ENCODE measurements at places on chromosomes 1 and 21. TPM values are rescaled to one million over a fixed set of nuclear protein-coding genes. Genes with fewer than 3 reads are reported as not detected.

- DNase-seq = no peak
Observed at GRCh38 chr21:22288885-22289499, 1290.8 kb downstream of the NCAM2 start.

DNA sequence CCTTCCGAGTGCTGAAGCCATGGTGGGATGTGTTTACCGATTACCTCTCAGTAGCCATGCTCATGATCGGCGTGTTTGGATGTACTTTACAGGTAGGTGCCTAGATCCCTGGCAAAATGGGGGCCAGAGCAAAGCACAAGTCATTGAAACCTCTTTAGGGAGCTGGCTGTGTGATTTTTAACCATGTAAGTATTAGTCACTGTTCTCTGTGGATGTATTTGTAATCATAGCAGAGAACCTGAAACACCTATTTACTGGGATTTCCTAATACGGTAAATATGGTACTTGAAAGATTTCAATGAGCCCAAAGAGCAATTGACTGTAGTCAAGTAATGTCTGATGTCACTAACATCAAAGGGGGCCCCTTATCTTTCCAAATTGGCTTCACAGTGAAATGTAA lies 53.6 kb downstream of the LRRC8C start:
- DNase-seq = no peak

DNA sequence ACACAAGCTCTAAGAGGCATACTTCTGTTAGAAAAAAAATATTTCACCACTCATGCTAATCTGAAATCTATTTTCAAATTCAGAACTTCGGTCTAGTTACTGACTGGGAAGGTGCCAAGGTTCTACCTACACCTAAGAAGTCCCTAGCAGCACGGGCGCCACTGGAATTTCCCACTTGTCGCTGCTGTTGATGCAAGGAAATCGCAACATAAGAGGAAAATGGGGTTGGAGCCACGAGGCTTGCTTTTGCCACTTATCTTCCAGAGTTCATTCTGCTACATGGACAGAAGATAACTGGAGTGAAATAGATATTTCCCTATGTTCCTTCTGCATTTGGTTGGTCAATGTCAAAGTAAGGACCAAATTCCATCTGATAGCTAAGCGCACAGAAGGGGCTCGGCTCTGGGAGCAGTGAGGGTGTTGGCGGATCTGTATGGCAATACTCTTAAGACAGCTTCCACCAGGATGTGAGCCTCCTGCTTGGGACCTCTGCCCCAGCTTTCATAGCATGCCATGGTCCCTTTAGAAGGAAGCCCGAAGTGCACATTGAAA lies 47.2 kb downstream of the RCAN1 start:
- no peak for DNase-seq

DNA sequence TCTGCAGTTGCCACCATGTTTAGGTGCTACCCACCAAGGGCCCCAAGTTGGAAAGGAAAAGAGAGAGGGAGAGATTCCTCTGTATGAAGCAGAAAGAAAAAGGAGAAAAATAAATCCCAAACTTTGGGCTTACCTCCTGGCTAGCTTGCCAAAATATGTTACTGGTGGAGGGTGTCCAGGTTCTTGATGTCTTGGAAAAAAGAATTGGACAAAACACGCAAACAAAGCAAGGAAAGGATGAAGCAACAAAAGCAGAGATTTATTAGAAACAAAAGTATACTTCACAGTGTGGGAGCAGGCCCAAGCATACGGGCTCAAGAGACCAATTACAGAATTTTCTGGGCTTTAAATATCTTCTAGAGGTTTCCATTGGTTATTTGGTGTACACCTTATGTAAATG lies 204.5 kb upstream of the LRRC7 start:
- DNase-seq = no peak

DNA sequence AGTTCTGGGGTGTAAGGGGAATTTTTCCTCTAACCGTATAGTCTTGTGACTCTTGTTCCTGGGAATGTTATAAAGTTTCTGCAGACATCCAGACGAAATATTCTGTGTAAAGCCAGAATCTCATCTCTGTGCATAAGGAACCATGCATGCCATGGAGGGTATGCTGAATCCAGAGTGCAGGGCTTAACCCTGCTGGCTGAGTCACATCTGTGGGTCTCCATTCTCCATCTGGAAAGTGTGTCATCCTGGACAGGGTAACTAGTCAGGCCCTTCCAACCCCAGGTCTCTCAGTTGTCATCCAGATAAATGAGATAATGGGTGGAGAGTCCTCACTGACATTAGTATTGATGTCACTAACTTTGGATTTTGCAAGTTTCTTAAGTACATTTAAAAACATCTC lies 48.8 kb downstream of the ATP5PO start:
- no peak for DNase-seq

DNA sequence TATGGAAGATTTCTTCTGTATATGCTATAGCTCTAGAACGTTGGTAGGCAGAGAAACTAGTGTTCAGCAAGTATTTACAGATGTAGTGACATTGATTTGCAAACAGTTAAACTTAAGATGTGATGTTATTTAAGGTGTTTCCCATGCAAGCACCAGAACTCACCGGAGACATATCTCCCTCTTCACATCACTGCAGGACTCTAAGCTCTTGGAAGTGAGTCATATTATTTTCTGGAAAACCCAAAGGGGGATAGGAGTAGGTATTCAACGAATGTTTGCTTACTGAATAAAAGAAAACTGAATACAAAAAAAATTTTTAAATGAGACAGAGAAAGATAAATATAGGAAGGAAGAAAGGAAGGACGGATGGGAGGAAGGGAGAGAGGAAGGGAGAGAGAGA lies 25.0 kb downstream of the RGS4 start:
- DNase-seq = no peak

DNA sequence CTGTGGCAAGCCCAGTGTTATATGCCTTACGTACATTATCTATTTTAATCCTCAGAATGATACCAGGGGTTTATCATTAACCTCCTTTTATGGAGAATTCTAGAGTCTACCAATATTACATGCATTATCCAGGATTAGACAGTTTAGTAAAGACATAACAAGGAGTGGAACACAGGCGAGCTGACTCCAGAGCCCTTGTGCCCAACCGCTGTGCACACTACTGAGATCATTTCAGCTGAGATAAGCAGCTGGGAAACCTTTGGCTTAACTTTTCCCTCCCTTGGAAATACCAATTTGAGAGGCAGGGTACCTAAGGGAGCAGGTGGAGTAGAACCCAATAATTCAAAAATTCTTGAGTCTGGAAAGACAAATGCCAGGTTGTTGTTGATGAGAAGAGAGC lies 59.8 kb upstream of the ATP1B1 start:
- no peak for DNase-seq

- no peak for DNase-seq
Observed at GRCh38 chr1:205917466-205918238, 25.6 kb downstream of the SLC26A9 start.

GRCh38 chr21:25373126-25374082 lies 233.9 kb downstream of the MRPL39 start:
- no peak for DNase-seq

- DNase-seq = no peak
Observed at GRCh38 chr1:197600751-197601150, 174.5 kb downstream of the DENND1B start.

DNA sequence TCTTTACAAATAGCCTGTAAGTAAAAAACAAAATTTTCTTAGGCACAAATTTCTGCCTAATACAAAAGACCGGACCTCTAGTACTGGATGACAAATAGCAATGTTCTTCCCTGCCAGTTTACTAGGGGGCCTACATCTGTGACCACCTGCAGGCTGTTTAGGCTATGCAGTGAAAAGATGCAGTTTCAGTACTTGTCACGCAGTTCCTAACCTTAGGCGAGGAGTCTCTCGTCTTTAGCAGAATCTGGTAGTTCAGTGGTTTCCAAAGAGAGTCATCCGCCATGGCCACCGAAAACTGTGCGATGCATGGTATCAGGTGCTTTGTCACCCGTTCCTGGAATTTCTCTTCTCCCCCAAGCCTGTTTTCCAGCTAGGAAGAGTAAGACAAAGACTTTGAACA lies 29.6 kb downstream of the LGALS8 start:
- no peak for DNase-seq

GRCh38 chr1:234955107-234955731 lies 173.4 kb downstream of the TOMM20 start:
- peak; percentile 44 for DNase-seq

DNA sequence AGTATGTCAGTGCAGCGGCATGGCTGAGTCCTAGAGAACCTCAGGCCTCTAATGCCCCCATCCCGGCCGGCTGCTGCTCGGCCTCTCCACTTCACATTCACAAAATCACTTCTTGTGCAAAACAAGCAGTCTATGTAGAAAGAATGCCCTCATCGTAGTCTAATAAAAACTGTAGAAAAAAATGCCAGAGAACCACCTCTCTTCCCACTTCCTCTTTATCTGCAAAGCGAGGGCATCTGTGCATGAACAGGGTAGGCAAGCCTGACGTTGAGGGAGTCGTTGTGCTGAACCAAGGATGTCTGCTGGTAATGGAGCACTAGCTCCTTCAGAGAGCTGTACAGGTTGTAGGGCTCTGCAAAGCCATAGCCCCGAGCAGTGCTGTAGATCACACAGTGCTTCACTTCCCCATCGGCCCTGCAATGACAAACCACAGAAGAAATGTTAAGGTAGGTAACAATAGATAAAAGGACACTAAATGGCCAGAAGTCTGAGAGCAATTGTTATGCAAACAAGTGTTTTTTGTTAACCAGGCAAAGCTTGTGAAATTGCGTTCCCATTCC lies 88.9 kb downstream of the PIK3R3 start:
- peak; percentile 98 for DNase-seq

GRCh38 chr1:223486366-223486765 lies 93.2 kb downstream of the CCDC185 start:
- no peak for DNase-seq

DNA sequence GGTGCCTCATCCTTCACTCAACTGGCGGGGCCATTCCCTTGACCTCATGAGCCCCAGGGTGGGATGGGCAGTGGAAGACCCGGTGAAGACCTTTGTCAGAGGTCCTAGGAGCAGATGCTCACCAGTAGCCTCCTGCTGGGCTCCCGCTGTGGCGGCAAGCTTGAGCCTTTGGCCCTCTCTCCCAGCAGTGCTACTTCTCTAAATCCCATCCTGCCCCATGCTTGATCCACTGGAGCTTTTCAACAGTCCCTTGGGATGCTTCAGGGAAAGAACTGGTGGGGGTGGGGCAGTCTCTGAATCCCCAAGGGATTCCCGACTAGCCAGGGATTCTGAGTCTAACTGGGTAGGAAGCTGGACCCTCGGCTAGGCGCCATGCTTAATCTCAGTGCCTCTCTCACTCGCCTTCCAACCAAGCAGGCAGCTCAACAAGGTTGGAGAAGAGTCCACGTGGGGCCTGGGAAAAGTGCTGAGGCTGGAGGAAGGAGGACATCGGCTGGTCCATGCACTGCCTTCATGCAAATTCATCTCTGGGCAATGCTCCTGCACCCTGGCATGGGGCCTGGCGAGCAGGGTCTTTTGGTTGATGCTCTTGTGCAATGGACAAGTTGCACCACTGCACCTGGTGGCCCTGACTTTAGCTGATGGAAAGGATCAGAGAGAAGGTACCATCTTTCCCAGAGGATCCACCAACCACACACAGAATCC lies 190.3 kb downstream of the GRIK3 start:
- no peak for DNase-seq

- no peak for DNase-seq
Observed at GRCh38 chr1:118659646-118660045, 328.5 kb downstream of the TBX15 start.

DNA sequence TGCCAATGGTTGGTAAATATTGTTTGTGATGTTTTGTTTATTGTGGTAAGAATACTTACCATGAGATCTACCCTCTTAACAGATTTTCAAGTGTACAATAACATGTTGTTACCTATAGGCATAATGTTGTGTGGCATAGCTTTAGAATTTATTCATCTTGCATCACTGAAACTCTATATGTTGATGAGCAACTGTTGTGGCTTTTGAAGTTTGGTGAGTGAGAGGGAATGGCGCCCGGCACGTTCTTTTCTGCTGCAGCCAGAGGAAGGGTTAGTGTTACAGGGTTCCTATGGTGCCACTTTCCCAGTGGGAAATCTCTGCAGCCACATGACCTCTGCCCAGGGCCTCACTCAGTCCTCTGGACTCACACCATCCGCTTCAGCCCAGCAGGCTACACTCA lies 342.5 kb upstream of the ADGRL2 start:
- no peak for DNase-seq

- no peak for DNase-seq
Observed at GRCh38 chr1:38296047-38296446, 249.5 kb upstream of the POU3F1 start.

DNA sequence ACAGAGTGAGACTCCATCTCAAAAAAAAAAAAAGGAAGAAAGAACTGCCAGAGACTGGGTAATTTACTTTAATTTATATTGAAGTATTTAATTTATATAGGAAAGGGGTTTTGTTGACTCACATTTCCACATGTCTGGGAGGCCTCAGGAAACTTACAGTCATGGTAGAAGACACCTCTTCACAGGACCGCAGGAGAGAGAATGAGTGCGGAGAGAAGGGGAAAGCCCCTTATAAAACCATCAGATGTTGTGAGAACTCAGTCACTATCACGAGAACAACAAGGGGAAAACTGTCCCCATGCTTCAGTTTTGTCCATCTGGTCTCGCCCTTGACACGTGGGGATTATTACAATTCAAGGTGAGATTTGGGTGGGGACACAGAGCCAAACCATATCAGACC lies 25.8 kb upstream of the PPP1R8 start:
- DNase-seq = no peak

DNA sequence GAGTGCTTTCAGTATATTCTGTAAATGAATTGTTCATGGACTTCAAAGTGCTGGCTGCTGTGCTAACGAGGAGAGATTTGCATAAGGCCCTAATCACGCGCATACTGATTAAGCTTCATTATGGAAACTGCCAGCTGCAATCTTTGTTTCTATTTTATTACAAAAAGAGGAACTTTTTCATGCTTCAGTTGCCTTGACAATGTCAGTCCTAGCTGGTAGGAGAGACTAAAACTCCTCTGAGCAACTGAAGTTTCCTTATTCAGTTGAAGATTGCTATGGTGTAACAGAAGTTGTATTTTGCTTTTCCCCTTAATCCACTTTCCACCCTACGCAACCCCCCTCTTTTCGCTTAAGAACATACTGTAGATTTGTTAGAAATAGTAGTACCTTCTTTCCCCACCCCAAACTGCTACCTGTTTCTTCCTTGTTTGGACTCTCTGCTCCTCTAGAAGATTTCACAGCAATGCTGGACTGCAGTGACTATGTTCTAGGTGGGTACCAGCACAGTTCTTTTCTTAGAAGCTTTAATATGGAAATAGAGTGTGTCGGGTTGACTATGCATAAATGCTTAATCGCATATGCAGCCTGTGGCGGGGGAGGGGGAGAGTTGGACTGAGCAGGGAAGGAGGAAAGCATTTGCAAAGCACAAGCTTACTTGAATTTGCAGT lies 108.3 kb downstream of the POU2F1 start:
- peak; percentile 98 for DNase-seq

- no peak for DNase-seq
Observed at GRCh38 chr1:31797216-31797615, 18.6 kb downstream of the SPOCD1 start.

- no peak for DNase-seq
Observed at GRCh38 chr1:167594822-167595221, 35.2 kb upstream of the RCSD1 start.

Gene DARS2
- total RNA-seq = 70.8 TPM

Gene PLK3
- total RNA-seq = 10.8 TPM

Gene HSD3B1
- not detected for total RNA-seq

Gene B3GALT2
- not detected for total RNA-seq

Gene RPTN
- total RNA-seq = not detected

Gene EIF4G3
- 62.1 TPM for total RNA-seq

All from OCI-LY7 (cell line).